ENCODE measurements at places on chromosomes 16 and 17.

DNA sequence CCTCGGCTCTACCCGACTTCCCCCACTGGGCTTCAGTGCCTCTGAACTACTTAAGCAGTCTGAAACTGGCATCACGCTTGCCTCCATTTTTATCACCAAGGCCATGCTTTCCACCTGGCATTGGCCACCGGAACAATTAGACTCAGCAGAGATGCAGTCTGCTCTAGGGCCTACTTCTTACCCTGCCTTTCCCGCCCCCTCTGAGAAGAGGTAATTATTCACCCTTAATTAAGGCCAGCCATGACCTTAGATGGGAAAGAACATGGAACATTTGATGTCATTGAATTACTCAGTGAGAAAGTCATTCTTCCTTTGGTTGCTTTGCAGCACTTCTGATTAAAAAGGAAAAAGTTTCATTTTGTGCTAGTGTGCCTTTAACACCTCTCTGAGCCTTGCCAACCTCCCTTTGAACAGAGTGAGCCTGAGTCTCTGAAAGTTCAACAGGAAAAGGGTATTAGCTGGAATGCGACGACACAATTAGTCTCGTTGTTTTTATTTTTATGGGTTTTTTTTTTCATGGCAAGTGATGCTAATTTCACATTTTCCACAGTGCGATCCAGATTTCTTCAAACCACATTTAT, 60.9 kb upstream of the TNRC6A start:
- no peak for DNase-seq

DNA sequence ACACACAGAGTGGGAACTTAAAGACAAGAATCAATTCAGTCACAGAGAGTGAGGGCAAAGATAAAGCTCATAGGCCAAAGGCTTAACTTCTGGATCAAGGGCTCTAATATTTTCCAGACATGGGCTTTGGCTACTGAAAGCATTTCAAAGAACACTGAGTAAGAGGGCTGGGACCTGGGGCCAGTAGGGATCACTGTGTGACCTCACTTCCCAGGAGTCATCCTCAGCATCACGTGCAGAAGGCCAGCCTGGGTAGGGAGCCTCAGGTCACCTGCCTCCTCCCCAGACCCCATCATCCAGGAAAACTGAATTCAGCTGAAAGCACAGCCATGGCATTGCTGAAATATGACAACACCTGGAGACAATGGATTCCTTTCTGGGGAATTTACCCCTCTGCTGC, 163.5 kb downstream of the RAB11FIP4 start:
- DNase-seq, result no peak

DNA sequence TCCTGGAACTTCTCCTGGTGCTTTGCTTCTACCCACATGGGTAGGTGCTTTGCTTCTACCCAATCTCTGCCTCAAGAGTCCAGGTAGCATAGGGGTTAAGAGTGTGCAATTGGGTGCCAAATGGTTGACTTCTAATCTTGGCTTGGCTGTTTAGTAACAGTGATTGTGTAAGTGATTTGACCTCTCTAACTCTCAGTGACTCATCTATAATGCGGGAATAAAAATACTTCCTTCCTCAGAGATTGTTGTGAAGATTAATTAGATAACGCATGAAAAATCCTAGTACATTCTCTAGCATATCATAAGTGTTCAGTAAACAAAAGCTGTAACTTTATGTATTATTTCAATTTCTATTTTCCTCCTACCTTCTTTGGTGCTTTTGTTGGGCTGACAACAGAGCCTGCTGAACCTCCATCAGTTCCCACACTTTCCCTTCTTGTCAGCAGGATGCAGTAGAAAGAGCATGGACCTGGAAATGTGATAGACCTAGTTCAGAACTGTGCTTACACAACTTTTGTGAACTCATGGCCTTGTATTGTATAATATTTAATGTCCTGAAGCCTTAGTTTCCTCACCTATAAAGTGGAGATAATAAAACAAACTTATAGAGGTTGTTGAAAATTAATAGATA, 72.9 kb upstream of the SMIM36 start:
- no peak for DNase-seq

DNA sequence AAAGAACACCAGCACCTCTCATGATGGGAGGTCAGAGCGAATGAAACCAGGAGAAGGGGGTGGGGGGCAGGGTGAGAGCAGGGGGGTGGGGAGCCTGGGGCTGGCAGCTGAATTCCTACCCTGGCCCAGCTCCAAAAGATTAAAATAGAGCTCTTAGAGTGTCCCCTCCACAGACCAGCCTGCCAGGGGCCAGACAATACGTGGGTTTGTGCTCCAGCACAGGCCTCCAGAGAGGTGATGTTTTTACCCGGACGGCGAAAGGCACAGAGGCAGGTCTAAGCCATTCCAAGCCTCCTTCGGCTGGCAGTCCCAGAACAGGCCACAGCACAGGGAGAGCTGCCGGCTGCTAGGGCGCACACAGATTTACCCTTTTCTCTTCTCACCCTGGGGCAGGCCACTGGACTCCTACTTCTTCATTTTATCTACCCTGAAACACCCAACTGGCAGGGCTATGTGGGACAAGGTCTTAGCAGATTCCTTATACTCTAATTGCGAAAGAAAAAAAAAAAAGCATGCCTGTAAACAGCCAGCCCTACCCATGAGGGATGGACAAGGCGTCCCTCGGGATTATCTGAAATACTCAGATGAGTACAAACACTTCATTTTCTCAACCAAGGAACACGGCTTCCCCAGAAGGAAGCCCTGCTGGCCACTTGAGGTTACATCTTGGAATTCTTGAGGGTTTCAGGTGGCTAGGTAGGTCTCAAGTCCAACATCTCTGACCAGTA, 71.9 kb upstream of the NOG start:
- no peak for DNase-seq

- DNase-seq, result no peak
These were observed 24.0 kb downstream of the SMARCE1 start for GRCh38 chr17:40623419-40624210.

DNA sequence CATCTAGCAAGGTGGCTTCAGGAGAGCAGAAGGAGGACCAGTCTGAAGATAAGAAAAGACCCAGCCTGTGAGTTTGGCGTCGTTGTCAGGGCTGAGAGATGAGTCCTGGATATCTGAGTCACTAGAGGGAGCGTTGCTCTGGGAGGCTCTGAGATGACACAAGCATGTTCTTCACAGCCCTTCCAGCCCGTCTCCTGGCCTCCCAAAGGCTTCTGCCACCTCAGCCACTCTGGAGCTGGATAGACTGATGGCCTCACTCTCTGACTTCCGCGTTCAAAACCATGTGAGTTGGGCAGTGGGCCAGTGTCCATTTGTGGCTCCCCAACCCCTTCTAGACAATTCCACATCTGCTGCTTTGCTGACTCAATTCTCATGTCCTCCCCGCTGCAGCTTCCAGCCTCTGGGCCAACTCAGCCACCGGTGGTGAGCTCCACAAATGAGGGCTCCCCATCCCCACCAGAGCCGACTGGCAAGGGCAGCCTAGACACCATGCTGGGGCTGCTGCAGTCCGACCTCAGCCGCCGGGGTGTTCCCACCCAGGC, 2.3 kb downstream of the TGFB1I1 start:
- no peak for DNase-seq

DNA sequence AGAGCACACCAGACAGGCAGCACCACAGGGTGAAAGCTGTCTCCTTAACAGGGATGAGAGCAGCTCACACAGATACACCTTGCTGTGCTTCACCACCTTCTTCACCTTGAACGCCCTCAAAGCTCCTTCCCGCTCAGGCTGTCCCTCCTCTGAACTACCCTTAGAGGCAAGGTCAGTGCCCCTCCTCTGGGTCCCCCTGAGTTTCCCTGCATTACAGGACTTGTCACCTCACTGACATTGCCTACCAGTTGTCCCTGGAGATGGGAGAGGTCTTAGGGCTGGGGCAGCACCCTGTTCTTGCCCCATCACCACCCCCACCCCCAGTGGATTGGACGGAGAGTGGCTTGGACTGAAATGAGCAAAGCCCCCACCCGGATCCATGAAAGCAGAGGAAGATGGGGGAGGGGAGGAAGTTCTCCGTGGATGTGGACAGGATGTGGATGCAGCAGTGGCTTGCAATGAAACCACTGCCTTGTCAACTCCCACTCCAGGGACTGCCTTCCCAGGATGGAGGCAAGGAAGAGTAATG, 73.2 kb upstream of the CDH5 start:
- peak; percentile 35 for DNase-seq

DNA sequence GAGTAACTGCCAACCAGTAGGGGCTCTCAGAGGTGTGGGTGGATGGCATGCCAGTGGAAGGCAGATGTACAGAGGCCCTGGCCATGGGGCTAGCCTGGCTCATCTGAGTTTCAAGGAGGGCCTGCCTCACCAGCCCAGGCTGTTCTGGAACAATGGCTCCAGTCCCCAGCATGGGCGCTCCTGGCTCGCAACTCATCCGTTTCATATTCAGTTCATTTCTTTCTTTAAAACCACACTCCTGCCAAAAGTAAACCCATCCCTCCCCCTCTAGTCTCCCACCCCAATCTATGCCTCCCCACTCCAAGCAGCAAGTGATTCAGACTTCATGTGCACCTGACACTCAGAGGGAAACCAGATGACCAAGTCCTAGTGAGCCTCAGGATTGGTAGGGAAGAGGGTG, 2.4 kb downstream of the CCL13 start:
- no peak for DNase-seq

DNA sequence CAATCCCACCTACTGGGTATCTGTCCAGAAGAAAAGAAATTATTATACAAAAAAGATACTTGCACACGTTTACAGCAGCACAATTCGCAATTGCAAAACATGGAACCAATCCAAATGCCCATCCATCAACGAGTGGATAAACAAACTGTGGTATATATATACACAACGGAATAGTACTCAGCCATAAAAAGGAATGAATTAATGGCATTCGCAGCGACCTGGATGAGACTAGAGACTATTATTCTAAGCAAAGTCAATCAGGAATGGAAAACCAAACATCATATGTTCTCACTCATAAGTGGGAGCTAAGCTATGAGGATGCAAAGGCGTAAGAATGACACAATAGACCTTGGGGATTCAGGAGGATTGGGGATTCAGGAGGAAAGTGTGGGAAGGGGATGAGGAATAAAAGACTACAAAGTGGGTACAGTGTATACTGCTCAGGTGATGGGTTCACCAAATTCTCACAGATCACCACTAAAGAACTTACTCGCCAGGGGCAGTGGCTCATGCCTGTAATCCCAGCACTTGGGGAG, 21.0 kb downstream of the CNOT1 start:
- no peak for DNase-seq

DNA sequence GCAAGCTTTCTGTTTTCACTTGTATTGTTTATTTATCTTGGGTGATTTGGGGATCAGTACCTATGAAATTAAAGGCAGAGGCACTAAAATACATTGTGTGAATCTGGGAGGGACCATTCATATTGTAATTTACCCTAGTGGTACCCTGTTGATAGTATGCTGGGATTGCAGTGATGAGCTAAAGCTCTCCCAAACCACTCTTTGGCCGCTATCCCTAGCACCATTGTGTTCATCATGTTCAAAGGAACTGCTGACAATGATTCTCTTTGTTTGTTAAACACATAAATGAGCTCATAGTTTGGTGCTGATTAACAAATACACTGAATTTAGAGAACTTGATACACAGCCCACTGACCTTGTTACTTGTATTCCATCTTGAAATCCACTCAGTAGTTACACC, 1469.8 kb downstream of the CDH11 start:
- DNase-seq, result no peak

- no peak for DNase-seq
These were observed 19.6 kb downstream of the MED13 start for GRCh38 chr17:62045517-62045916.

DNA sequence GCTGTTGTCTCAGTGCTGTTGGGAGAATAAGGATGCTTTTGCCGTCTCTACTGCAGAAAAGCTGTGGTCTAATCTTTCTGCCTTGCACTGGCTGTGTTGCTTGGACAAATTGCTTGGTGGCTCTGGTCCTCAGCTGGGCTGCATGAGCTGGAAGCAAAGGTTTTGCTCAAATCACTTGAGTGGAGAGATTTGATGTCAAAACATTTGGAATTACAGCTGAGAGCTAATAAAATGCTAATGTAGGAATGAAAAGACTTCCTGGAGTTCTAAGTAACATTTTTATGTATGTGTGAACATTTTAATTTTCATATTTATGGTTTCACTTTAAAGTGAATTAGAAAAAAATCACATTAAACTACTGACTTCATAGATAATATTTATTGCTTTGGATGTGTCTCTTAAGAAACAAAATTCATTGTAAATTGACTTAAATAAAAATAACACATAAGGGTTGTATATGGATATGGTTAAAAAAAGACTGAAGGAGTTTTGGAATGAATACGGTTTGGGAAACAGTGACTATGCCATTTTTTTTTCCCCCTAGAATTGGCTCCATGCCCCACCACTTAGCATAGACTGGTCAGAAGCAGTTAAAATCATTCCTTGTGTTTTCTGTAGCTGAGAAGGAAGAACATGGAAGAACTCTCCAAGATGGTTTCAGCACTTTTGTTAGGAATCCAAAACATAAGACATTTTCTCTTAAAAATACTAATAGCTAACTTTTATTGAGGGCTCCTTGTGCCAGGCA, 39.2 kb upstream of the FAM20A start:
- DNase-seq, result no peak

DNA sequence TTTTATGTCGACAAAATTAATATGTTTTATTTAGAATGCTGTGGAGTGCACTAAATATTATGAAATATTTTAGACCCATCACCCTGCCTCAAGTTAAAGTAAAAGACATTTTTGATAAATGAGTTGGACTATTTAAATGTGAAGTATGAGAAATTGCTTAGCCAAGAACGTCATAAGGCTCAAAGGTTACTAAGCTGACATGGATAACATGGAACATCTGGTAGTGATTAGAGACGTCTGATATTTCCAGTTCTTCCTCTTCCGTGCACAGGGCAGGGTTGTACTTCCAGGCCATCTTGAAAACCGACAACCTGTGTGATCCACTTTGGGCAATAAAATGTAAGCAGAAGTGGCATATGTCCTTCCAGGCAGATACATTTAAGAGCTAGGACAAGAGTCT, 7.2 kb upstream of the CCL8 start:
- DNase-seq, result no peak

DNA sequence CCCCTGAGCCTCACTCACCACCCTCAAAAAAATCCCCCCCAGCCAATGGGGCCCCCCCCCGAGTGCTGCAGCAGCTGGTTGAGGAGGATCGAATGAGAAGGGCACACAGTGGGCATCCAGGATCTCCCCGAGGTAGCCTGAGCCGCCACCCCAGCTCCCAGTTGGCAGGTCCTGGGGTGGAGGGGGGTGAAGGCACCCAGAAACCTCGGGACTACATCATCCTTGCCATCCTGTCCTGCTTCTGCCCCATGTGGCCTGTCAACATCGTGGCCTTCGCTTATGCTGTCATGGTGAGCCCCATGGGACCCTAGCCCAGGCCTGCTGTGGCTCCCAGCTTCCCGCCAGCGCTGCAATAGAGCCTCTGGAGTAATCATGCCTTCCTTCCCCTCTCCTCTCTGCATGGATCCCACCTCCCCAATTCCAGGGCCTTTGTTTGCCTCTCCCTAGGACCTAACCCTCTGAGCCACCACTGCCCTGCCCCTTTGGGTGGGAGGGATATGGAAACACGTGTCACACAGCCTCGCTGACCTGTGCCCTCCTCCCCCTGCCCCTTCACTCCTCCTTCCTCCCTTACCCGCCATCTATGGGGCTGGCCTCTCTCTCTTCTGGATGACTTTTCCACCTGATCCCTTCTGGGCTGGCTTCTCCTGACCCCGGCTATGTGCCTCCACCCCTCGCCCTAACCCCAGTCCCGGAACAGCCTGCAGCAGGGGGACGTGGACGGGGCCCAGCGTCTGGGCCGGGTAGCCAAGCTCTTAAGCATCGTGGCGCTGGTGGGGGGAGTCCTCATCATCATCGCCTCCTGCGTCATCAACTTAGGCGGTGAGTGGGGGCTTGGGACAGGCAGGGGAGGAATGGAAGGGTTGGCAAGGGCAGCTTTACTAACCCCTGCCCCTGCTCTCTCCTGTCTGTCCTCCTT, 1.9 kb downstream of the PRRT2 start:
- peak; percentile 31 for DNase-seq

All from CD8-positive, alpha-beta T cell (primary cell).